ENCODE measurements at places on chromosomes 1 and 21.
A peak's percentile ranks its signal among the peaks of the same experiment; 100 is the strongest.

- DNase-seq = no peak
Measured at GRCh38 chr1:55313903-55314302, 98.7 kb upstream of the USP24 start.

GRCh38 chr1:223161321-223161720, 18.3 kb upstream of the TLR5 start:
- DNase-seq = no peak

DNA sequence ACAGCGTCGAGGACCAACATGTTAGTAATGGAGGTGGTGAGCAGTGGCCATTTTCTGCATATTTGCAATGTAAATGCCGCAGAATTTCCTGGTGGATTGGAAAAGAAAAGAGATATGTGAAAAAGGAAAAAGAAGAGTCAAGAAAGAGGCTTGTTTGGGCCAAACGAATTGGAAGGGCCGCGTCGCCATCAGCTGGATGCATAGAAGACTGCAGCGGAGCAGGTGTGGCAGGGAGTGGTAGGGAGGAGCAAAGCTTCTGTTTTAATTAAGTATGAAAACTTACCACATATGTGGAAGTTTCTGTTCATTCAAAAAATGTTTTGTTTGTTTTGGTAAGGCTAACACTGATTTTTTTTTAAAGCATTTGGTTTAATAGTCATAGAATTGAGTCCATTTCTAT, 690.7 kb downstream of the NCAM2 start:
- no peak for DNase-seq

DNA sequence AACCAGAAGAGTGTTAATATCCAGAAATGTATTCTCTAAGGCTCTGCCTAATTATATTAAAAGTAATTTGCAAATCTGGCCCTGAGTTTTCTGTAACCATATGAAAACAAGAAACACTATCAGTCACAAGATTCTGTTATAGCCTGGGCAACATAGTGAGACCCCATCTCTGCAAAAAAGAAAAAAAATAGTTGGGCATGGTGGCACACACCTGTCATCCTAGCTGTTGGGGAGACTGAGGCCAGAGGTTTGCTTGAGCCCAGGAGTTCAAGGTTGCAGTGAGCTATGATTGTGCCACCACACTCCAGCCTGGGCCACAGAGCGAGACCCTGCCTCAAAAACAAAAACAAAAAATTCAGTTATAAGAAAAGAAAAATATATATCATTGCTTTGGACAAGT, 25.6 kb downstream of the C1orf21 start:
- DNase-seq = no peak

- DNase-seq = no peak
Measured at GRCh38 chr1:173421789-173422188, 55.3 kb upstream of the PRDX6 start.

GRCh38 chr1:67429011-67429527, 1.1 kb downstream of the SERBP1 start:
- no peak for DNase-seq

- no peak for DNase-seq
Measured at GRCh38 chr1:218357893-218358232, 12.7 kb downstream of the TGFB2 start.

DNA sequence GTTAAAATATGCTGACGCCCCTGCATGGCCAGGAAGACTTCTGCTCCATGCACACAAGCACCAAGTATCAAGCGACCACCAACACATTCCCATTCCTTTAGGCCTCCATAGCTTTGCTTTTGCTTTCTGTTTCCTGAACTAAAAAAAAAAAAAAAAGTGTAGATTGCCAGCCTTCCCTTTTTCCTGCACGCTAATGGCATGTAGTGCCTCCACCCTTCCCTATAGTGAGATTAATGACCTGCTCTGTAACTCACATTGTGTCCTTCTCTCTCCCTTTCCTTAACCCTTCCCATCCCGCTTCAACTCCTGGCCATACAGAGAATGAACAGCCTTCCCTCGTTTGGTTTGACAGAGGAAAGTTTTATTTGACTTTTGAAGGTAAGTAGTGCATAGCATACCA, 57.1 kb upstream of the DYNLT5 start:
- no peak for DNase-seq

DNA sequence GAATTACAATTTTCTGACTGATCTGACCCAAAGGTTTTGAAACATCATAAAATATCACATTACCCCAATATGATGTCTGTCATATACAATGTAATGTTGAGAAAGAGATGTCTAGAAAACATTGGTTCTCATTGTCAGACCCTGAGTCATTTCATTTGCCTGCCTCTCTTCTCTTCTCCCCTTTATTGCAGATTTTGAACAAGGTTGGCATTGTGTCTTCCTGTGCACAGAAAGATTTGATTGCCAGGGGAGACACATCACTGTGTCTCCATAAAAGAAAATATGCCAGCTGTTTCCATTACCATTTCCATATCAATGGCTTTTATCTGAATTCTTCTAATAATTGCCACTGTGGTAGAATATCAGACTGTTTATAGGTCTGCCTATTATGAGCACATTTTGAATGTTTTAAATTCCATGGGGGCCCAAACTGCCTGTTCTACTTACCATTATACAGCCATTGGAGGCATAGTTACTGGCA, 65.6 kb downstream of the IFI44 start:
- no peak for DNase-seq

- no peak for DNase-seq
Measured at GRCh38 chr1:22341791-22342605, 109.7 kb upstream of the ZBTB40 start.

DNA sequence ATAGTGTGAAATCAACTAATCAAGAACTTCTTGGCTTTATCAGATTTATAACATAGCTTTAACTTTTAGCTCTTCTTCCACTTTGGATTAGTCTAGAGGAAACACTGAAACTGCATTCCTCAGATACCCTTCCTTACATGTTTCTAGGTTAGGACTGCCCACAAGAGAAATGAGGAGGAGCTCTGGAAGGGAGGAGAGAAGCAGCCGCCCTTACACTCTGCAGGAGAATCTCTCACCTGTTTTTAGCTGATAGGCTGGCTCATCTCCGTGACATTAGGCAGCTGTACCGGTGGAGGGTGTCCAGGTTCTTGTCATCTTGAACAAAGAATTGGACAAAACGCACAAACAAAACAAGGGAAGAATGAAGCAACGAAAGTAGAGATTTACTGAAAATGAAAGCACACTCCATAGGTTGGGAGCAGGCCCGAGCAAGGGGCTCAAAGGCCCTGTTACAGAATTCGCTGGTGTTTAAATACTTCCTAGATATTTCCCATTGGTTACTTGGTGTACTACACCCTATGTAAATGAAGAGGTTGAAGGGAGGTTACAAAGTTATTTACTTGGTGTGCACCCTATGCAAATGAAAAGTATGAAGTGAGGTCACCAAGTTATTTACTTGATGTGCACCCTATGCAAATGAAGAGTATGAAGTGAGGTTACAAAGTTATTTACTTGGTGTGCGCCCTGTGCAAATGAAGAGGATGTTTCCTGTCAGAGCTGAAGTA, 524.9 kb upstream of the CHRM3 start:
- DNase-seq = no peak

DNA sequence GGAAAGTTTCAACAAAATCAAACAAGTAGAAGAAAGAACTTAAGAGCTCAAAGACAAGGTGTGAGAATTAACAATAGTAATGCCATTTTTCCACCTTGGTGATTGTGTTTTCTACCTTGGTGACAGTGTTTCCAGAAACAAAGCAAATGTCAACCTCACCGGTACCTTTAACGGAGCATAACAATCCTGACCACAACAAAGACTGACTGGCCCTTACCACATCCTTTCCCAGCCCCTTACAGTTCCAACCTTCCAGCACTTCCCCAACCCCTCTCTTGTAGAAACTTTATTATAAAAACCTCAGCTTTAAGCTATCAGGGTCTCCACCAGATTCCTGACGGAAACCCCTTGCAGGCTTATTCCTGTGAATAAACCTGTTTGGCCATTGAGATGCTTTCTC, 16.7 kb downstream of the STYXL2 start:
- DNase-seq = no peak

GRCh38 chr1:15636436-15636835, 19.2 kb downstream of the DDI2 start:
- DNase-seq = no peak

- DNase-seq = no peak
Measured at GRCh38 chr1:178821134-178821866, 49.6 kb downstream of the ANGPTL1 start.

GRCh38 chr21:35994613-35995012, 65.7 kb downstream of the SETD4 start:
- DNase-seq = no peak

DNA sequence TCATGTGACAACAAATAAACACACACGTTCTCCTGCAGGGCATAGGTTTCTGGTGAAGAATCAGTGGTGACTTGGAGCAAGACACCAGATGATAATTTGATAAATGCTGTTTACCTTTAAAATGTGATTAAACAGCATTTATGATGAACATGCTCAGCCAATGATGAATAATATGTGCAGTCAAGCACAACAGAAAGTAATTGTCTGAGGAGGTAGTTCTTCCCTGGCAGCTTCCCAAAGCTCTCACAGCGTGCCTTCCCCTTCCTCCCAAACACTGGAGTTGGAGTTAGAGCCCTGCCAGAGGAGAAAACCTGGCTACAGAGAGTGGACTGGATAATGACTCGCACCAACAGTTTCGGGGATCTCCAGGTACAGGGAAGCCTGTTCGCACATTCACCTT, 463.5 kb downstream of the SMYD3 start:
- no peak for DNase-seq

DNA sequence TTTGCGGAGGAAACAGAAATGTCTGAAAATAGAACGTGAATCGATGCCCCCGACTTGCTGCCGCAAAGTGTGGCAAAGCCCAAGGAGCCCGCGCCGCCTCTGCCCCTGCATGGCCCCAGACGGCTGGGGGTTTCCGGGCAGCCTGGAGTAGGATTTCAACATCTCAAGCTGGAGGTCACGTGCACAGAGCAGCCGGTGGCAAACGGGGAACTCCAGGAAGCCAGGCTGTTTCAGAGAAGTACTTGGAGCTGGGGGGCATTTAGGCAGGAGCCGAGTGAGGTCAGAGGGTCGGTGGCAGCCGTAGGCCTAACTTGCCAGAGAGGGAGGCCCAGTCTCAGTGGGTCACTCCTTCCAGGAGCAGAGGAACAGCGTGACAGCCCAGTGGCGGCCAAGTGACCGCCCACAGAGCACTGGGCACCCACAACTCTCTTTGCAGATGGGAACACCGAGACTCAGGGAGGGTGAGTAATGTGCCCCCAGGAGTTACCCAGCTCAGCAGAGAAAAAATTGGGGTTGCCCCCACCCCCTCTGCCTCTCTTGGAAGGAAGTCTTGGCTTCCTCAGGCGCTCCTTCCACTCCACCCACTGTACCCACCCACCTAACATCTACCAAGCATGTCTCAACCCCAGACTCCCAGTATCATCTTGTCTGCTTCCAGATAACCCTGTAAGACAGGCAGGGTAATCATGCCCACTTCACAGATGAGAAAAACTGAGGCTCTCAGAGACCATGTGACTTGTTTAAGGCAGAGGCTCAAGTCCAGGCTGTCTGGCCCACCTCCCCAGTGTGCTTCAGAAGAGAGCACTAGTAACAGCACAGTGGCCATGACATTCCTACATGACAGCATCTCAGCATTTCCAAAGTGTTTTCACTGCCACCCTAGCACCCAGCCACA, 179.4 kb downstream of the HIVEP3 start:
- peak; percentile 80 for DNase-seq

DNA sequence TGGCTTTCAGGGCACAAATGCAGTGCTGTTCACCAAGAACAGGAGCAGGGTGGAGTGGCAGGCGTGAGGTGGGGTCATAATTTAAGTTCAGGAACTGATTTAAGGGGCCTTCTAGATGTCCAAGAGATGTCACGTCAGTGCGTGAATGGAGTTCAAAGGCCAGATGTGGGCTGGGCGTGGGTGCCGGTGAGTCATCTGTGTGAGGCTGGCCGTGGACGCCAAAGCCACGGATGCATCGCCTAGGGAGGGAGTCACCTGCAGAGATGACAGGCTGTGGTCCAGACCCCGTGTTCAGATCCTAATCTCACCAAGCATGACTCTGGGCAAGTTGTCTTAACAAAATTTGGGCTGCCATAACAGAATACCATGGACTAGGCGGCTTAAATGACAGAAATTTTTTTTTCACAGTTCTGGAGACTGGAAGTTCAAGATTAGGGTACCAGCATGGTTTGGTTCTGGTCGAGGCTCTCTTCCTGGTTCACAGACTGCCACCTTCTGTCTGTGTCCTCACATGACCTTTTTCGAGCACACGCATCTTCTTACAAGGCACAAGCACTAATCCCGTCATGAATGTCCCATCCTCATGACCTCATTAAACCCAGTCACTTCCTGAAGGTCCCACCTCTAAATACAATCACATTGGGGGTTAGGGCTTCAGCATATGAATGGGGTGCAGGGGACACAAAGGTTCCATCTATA, 109.6 kb downstream of the PRDM2 start:
- no peak for DNase-seq

DNA sequence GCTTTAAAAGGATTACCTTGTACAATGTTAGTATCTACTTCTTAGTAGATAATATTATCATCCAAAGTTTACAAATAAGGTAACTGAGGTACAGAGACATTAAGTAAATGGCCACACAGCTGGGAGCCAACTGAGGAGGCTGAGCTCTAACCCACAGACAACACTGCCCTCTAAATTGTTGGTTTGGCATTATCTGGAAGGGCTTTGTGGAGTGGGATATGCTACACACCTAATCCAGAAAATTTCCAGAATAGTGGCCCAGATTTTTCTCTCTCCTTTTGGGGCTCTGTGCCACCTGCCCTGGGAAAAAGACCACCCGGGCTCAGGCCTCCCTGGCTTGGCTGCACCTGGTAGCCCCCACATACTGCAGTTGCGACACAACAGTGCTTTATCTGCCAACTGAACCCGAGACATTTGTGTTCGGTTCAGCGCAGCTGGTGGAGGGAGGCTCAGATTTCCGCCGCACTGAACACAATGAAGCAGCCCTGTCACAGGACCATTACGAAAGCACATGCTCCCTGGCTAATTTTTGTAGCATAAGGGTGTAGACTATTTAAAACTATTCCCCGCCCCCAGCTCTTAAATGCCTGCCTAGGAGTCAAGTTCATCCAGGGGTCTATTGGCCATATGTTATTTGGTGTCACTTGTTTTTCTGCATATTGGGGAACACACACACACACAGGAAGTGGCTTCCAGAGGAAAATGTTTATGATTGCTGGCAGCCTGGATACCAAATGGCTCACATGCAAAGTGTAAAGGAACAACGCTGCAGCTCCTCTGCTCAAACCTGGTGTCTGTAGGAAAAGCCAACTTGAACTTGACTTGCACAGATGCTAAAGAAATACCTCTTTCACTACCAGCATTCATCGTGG, 92.3 kb upstream of the ESRRG start:
- DNase-seq = no peak

DNA sequence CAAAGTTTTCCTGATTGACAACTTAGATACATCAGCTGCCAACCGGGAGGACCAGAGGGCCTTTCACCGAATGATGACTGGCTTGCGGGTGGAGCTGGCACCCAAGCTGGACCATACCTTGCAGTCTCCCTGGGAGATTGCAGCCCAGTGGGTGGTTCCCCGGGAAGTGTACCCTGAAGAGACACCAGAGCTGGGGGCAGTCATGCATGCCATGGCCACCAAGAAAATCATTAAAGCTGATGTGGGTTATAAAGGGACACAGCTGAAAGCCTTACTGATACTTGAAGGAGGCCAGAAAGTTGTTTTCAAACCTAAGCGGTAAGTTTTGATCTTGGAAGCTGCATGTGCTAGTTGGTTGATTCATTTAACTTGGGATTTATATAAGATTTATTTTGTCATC, 18.2 kb downstream of the FAM20B start:
- DNase-seq = no peak

GRCh38 chr1:232684371-232685105, 54.6 kb upstream of the SIPA1L2 start:
- no peak for DNase-seq

- DNase-seq = peak; percentile 89
Measured at GRCh38 chr1:244163861-244164510, 112.9 kb downstream of the ZBTB18 start.

All from amniotic stem cell (primary cell).